Stimulated activated CD8-positive, alpha-beta memory T cell treated with anti-CD3 and anti-CD28 coated beads, Interleukin-4, amount 100 ng/mL, for 1 hour (primary cell): ENCODE measurements at places on chromosomes 13 and 19.
A peak's percentile ranks its signal among the peaks of the same experiment; 100 is the strongest.

- no peak for DNase-seq
Observed at GRCh38 chr13:50990818-50991506, 81.4 kb downstream of the RNASEH2B start.

DNA sequence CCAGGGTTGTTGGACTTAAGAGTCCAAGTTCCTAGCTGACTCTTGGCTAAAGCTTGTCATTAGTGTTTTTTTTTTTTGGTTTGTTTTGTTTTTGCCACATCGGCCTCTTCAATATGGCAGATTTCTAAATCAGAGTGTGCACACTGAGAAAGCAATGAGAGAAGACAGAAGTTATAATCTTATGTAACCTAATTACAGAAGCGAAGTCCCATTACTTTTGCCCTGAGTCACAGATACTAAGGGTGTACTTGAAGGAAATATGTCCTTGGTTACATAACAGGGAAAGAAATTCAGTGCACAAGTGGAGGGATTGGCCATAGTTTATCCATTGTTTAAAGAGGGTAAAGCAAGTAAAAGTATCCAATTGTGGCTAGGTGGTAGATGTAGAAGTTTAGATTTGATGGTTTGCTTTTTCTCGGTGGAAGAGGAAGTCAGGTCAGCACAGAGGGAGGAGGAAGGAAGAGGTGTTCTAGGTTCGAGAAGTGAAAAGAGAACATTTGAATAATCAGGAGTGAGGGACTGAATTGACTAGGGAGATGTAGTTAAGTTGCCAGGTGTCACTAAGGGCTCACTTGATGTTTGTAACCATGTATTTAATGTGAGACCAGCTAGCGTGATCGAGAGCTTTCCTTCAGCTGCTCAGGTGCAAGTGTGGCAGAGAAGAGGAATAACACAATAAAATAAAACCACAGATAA, 12.2 kb downstream of the GTF2F2 start:
- no peak for DNase-seq

DNA sequence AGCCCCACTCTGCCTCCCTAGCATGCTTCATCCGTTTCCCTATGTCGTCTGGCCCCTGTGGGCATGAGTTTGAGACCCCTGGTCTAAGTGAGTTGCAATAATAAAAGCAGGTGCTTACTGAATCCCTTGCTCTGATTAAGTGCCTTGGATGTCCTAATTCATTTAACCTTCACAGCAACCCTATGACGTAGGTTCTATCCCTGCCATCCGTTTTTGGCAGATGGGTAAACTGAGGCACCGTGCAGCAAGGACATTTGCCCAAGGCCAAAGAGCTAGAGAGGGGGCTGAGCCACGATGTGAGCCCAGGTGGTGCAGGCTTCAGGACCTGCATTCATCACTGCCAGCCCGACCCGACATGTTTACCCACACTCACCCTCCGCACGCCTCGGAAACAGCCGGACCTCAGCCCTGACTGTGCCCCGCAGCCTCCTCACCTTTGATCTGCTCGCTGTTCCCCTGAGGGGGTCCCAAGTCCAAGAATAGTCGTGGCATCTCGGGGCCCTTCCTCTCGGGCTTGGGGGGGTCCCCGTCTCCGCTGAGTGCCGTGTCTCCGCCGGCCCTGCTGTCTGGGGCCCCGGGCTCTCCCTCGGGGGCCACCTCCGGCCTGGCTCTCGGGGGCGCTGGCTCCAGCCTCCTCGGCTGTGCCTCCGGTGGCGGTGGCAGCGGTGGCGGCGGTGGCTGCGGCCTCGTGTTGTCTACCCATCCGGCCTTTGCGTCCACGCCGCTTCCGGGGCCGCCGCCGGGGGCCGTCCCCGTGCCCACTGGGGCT, 14.5 kb downstream of the LMTK3 start:
- no peak for DNase-seq

GRCh38 chr13:97631158-97631557, 197.2 kb downstream of the RAP2A start:
- DNase-seq: no peak

- no peak for DNase-seq
Observed at GRCh38 chr13:62747152-62747551, 1331.5 kb upstream of the PCDH20 start.

GRCh38 chr13:70534466-70534865, 426.2 kb upstream of the KLHL1 start:
- DNase-seq: no peak

DNA sequence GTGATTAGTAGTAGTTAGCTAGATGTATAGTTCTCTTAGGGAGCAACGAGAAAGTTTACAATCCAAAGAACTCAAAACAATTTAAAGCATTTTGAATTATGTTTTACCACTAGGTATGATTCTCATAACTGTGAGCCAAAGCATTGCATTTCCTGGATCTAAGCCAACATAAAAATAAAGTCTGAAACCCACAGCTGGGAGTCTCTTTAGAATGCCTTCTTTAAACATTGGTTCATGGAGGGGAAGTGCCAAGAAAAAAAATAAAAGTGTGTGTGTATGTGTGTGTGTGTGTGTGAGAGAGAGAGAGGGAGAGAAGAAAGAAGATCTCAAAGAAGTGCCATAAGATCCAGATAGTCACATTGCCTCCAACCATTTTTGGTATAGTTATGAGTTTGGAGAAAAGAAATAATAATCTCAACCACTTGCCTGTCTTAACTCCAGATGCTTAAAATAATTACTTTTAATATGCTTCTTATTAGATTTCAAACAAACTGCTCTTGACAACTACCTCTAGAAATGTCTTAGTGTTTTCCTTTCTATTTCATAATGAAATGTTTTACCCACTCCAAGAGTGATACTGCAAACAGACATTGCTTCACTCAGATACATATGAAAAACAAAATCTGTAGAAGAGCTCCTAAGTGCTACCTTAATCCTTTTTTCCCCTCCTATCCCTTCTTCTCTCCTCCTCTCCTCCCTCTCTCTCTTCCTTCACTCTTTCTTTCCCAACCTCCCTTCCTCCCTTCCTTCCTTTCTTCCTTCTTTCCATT, 554.1 kb downstream of the KCTD12 start:
- DNase-seq: no peak

GRCh38 chr13:68030152-68030809, 800.1 kb upstream of the PCDH9 start:
- DNase-seq: no peak

DNA sequence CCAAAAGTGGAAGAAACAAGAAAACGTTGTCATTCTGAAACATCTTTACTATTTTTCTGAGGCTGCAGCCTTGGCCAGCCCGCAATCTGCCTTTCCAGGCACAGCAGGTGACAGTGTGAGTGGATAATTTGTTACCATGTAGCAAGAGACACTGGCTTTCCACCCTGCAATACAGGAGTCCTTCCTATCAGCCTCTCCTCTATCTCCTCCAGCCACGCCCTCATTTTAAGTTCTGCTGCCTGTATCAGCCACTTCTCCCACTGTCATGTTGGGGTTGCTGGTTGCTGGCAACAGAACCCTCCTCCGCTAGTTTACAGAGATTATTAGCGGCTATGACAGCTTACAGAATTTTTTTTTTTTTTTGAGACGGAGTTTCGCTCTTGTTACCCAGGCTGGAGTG, 7.7 kb upstream of the LGALS7 start:
- no peak for DNase-seq

GRCh38 chr13:95437561-95437960, 115.0 kb upstream of the CLDN10 start:
- no peak for DNase-seq

DNA sequence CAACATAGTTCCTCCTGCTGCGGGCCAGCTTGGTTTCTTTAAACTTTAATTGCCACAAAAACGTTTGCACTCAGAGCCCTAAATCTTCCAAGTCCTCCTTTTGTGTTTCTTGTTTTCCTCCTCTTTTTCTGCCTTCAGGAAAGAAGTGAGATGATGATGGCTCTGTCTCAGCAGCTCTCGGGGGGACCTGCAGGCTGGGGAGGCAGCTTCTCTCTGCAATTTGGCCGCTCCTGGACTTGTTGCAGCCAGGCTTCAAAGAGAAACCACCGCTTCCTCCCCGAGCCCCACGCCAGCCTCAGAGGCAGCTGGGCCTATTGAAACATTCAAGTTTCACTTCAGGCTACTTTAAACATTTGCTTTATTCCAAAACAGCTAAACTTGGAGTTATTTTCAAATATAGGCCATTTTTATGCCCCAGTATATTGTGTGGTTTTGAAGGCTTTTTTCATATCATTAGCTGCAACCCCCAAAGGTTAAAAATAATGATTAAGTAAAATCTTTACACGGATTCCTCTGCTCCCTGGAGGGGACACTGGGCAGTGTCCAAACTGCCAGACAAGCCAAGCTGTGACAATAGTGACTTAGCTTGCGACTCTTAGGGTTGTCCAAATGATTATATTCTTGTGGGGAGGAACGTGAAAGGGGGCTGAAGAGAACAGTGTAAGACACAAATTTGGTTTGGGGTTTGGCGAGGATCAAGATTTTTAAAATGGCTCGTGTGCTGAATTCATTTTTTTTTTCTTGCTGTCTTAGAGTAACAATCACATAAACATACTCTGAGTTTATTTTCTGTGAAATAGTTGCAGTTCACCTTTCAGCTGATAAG, 330.8 kb downstream of the DLEU7 start:
- peak; percentile 14 for DNase-seq

DNA sequence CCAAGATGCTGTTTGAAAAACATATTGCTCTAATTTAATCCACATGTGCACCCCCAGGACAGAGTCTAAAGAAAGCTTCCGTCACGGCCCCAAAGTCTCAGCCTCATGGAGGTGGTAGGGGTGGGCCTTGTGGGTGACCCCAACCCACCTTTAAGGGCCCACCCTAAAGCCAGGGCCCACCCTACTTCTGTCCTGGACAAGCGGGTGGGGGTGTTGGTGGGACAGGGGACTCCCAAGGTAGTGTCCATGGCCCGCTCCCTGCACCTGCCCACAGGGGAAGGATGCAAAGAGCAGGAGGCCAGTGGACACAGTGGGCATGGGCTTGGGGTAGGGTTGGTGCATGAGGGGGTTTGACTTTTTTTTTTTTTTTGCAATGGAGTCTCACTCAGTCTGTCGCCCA, 66.8 kb downstream of the KCTD15 start:
- no peak for DNase-seq
